Activated CD4-positive, alpha-beta T cell treated with anti-CD3 and anti-CD28 coated beads for 36 hours (primary cell): ENCODE measurements at places on chromosomes 2 and 18.
A peak's percentile ranks its signal among the peaks of the same experiment; 100 is the strongest.

DNA sequence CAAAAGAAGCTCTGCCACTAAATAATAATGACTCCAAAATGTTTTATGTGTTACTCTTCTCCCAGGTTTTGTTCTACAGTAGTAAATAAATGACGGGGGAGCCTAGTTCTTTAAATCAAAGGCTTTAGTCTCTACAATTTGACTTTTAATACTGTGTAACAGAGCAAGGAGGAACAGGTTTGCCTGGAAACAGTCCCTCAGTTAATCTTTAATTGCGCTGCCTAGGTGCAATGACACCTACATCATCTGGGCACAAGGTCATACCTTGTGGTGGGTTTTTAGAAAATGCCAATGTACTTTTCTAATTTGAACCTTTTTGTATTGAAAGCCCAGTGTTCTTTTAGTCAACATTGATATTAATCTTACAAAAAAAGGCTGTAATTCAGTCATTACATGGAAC lies 287.3 kb upstream of the SETBP1 start:
- no peak for DNase-seq

DNA sequence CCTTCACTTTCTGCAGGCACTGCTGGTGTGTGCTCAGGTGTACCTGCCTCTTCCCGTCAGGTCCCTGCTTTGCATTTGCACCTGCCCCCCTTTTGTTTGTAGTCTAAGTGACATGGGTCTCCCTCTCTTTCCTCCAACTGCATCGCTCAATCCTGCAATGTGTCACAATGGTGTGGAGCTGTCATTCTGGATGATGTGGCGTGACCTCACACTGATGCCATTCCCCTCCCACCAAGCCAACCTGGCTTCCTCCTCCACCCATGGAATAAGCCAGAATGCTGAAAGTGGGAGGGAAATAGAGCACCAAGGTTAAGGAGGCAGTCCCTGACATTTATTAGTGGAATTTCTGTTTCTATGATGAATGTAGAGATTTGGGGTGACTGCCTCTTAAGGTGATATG lies 156.7 kb downstream of the ZBTB7C start:
- no peak for DNase-seq

DNA sequence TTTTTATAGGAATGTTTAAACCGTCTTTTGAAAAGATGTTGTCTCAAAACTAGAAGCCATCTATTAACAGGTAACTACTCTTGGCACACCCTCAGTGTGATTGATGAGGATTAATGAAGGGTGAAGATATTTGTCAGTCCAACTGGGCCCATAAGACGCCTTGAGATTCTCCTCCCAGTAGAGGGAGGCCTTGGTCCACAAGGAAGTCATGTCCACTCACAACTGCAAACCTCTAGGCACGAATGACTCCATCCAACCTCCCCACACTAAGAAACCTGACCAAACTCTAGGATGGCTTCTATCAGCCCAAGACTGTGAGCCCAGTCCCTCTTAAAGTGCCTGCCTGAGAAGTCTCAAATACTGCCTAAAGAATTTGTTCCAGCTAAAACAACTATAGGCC lies 19.2 kb upstream of the GRP start:
- DNase-seq: no peak

GRCh38 chr2:96324721-96325040 lies 436 bp upstream of the ITPRIPL1 start:
- DNase-seq: peak; percentile 68

DNA sequence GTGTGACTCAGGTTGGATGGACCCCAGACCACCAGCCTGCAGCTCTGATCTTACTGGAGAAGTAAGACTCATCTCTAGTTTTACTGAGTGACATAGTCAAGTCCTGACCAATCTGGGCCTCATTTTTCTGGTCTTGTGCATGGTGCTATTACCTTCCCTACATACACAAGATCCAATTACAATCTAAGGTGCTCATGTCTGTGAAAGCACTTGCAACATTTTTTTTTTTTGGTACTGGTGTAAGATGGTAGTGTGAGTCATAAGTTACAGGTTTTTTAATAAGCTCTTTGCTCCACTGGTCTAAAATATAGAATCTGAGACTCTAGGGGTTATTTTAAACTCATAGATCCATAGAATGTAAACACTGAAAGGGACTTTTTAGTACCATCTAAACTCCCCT lies 117.3 kb upstream of the EFEMP1 start:
- no peak for DNase-seq

- peak; percentile 57 for DNase-seq
These were observed at the start of gene UNC80 for GRCh38 chr2:209771474-209772289. Gene UNC80, plus strand, starts transcription at chr2:209771832. Its CDS starts 241 bp downstream, at chr2:209772073.

- DNase-seq: no peak
These were observed 6.9 kb upstream of the RAB17 start for GRCh38 chr2:237597196-237598145.

DNA sequence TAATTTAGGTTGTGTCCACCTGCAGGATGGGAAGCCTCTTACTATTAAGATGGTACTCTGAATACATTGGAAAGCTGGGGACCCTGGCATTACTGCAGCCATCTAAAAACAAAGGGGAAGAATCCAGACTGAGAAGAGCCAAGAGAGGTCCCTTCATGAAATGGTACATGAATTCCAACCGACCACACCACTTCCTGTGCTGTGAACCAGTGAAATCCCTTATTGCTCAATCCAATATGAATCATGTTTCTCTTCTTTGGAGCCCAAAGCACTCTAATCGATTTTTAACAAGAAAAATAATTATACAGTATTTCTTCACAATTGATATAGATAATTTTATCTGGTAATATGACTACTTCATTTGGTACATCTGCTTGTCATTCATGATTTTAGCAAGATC lies 479.7 kb upstream of the RAB6C start:
- no peak for DNase-seq

- DNase-seq: no peak
These were observed 200.5 kb downstream of the CPS1 start for GRCh38 chr2:210756855-210757254.

- no peak for DNase-seq
These were observed 59.3 kb downstream of the SETBP1 start for GRCh38 chr18:44740000-44740399.

DNA sequence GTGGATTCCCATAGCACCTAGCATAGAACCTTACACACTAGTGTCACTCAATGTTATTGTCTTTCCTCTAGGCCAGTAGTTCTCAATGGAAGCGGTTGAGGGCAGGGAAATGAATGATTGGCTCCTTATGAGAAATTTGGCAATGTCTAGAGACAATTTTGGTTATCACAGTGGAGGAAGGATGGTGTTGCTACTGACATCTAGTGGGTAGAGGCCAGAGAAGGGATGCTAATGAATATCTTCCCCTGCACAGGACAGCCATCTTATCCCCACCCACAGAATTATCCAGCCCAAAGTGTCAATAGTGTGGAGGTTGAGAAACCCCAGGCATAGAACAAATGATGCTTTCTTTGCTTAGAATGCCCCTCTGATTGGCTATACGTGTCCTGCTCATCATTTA lies 15.8 kb downstream of the C18orf63 start:
- no peak for DNase-seq

GRCh38 chr2:69561101-69561500 lies 82.4 kb downstream of the AAK1 start:
- no peak for DNase-seq

GRCh38 chr18:22441638-22442037 lies 23.9 kb upstream of the CTAGE1 start:
- DNase-seq: no peak

DNA sequence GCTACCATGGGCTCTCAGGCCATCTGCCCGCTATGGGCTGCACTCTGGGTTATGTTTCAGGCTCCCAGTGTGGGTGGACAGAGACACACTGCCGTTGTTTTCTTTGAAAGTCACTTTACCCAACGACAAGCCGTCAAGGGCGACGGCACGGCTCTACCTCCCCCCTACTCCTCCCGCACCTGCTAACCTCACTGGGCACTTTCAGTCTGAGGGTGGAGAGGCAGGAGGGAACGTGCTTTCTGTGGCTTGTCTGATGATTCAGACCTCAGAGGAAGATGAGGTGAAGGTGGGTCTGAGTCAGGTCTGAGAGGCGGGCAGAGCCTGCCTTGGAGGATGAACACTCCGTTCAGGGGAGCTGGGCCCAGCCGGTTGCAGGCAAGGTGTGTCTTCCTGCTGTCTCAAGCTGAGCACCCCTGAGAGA lies 147.6 kb upstream of the HDAC4 start:
- peak; percentile 89 for DNase-seq

- DNase-seq: no peak
These were observed 29.0 kb downstream of the SLC1A4 start for GRCh38 chr2:65018141-65018582.

DNA sequence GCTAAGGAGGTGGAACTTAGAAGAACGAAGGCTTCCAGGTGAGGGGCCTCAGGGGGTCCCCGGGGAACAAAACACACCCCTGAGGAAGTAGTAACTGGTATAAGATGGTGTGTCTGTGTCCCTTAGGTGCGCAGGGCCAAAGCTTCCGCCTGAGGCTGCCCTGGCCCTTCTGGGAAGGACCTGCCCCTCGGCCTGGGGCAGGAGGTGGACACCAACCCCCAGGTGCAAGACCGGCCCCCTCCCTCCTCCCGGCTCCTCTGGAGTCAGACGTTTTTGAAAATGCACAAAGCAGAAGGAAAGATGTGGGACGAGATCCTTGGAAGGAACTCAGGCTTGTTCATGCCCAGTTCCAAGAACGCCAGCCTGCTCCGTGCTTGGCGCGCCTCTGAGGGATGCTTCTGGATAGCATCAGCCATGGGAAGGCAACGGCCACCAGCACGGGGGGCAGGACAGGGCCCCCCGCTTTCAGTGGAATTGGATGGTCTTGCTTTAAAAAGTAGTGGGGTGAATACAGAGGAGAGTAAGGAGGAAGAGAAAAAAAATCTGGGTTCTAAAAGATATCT lies 37.5 kb downstream of the MYT1L start:
- no peak for DNase-seq

GRCh38 chr2:11855064-11855760 lies 108.8 kb downstream of the LPIN1 start:
- DNase-seq: no peak

- DNase-seq: no peak
These were observed 10.2 kb downstream of the SP3 start for GRCh38 chr2:173955004-173955403.
